Breast epithelium (tissue), 4 donors: ENCODE measurements at places on chromosomes 1 and 21. TPM values are rescaled to one million over a fixed set of nuclear protein-coding genes. Genes with fewer than 3 reads are reported as not detected.
A peak's percentile ranks its signal among the peaks of the same experiment; 100 is the strongest.

Gene MMP23B
- 7.5 TPM for total RNA-seq

Gene CELA2A
- not detected for total RNA-seq

Gene NCMAP
- 8.2 TPM for total RNA-seq

DNA sequence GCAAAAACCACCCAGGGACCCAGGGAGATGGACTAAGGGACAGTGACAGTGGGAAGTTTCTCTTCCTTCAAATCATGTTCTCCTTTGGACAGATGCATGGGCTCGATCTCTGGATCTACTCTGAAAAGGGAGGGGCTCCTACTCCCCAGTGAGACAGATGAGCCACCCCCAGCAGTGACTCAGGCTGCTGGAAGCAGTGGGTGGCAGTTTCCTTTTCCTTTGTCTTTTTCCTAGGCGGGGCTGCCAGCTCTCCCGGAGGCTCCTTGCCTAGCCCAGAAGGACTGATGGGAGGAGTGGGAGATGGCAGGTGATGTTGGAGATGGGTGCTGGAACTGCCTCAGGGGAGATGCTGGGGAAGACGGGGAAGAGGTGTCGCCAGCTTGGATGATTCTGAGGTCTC is 41.0 kb upstream of the IGSF21 start:
- H3K27me3 ChIP-seq = peaks cover 35% of the 10 kb centered on the region
- H3K4me1 ChIP-seq = no peaks in the 10 kb centered on the region
- H3K36me3 ChIP-seq = no peaks in the 10 kb centered on the region
- no peak for DNase-seq

DNA sequence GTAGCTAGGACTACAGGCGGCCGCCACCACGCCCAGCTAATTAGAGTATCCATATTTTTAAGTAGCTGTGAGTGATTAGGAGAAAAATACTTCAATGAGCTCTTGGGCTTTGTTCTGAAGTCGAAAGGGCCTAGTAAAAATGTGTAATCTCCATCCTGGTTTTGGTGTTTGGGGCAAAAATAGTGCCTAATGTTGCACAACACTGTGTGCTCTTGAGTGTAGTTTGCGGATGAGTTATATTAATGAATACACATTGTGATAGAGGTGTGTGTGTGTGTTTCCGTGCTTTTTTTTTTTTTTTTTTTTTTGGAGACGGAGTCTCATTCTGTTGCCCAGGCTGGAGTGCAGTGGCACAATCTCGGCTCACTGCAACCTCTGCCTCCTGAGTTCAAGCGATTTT is 6.3 kb upstream of the ARID1A start:
- H3K27ac ChIP-seq = peak overlapping the region; percentile 60
- no peak overlapping the region for H3K4me3 ChIP-seq
- H3K27me3 ChIP-seq = no peaks in the 10 kb centered on the region
- no peak for DNase-seq
- H3K36me3 ChIP-seq = no peaks in the 10 kb centered on the region

GRCh38 chr1:40532844-40533424 is 1.5 kb downstream of the ZNF684 start:
- no peak for DNase-seq
- no peaks in the 10 kb centered on the region for H3K36me3 ChIP-seq
- H3K4me1 ChIP-seq = no peaks in the 10 kb centered on the region
- H3K27ac ChIP-seq = no peak overlapping the region
- H3K4me3 ChIP-seq = no peak overlapping the region

- peak overlapping the region; percentile 81 for H3K27ac ChIP-seq
- peaks cover 13% of the 10 kb centered on the region for H3K4me1 ChIP-seq
- no peaks in the 10 kb centered on the region for H3K27me3 ChIP-seq
- H3K4me3 ChIP-seq = peak overlapping the region; percentile 71
Observed at GRCh38 chr1:1272341-1273208, 1.1 kb downstream of the UBE2J2 start.

- H3K27me3 ChIP-seq = no peaks in the 10 kb centered on the region
- DNase-seq = no peak
- H3K36me3 ChIP-seq = no peaks in the 10 kb centered on the region
- no peak overlapping the region for H3K27ac ChIP-seq
- H3K4me1 ChIP-seq = no peaks in the 10 kb centered on the region
Observed at GRCh38 chr1:54610048-54610447, 13.3 kb downstream of the FAM151A start.
